ENCODE measurements at places on chromosomes 3 and 15. TPM values are rescaled to one million over a fixed set of nuclear protein-coding genes. Genes with fewer than 3 reads are reported as not detected.

DNA sequence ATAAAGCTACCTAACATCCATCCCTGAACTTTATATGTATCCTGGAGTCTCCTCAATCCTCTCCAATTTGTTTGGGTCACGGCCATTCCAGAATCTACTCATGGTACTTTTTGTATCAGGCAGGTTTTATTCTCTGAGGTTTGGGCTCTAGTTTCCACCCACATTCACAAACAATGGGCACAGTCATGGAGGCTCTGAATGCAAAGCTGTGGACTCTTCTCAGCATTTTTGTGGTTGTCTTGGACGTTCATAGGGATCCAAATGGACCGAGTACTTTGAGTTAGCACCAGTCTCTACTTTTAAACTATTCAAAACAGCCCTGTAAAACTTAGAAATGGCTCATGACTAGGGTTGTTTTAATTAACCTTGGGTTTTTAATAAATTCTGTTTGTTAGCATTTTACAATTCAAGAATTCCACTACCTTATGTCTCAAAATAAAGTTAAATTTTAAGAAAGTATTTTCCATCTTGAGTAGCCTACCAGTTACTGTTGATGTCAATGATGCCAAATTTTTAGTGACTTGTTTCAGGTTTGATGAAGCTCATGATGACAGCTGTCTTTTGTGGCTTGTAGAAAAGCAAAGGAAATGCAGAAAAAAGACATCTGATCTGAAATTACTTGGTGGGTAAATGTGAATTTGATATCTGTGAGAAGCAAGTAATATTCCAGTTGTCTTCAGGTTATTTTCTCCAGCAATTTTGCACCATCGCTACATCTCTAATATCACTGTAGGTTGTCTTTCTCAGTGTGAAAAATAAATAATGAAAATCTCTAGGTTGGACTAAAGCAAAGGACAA is 275.7 kb upstream of the THBS1 start:
- no peak for DNase-seq

DNA sequence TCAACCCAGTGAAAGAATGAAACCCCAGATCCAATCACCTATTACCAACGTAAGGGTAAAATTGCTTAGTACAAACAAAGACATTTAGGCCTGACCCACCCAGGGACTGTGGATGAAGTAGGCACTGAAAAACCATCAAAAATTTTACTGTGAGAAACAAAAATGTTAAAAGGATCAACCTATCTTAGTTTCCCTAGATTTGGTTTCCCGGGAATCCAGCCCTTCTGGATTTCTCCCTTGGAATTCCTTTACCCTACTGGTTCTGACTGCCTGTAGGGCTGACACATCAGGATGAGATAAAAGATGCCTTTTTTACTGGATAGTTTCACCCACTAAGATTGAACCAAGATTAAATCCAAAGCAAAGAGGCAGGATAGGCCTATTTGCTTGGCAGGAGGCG is 102.7 kb downstream of the SCAPER start:
- no peak for DNase-seq

The TRPM1 gene
- total RNA-seq = not detected

GRCh38 chr3:143428294-143428693 is 308.7 kb downstream of the CHST2 start:
- no peak for DNase-seq

GRCh38 chr3:67196677-67197076 is 198.6 kb downstream of the KBTBD8 start:
- DNase-seq = no peak

DNA sequence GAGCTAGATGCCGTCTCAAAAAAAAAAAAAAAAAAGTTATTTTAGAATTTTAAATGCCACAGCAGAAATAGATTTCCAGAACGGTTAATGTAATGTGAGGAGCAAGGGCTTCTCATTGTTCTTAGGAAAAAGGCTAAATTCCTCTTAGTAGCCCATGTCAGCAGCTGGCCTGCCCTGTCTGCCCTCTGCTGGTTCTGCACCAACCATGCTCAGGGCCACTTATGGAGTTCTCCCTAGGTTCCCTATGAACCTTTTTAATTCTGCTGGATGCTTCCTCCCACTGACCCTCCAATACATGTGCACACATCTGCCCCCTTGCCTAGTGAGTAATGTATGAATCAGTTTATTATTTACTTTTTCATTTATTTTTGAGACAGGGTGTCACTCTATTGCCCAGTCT is 32.2 kb upstream of the DPPA4 start:
- no peak for DNase-seq

GRCh38 chr3:186509423-186509822 is 34.8 kb downstream of the CRYGS start:
- DNase-seq = no peak

GRCh38 chr3:66483006-66483405 is 17.8 kb downstream of the LRIG1 start:
- no peak for DNase-seq

DNA sequence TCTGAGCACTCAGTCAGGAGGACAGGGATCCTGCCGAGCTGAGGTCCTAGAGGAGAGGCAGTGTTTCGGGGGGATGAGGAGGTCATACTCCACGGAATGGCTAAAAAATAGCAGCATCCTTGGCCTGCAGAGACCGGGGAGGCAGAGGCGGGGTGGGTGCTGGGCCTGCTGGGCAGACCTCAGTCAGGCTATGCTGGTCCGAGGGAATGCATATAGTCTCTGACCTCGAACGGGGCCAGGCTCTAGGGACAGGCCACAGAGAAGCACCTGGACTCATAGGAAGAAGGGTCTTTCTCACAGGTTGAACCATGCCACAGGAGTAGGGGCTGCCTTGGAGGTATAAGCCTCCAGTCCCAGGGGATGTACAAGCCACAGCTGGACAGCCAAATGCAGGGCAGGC is 14.0 kb upstream of the SKIC8 start:
- no peak for DNase-seq

DNA sequence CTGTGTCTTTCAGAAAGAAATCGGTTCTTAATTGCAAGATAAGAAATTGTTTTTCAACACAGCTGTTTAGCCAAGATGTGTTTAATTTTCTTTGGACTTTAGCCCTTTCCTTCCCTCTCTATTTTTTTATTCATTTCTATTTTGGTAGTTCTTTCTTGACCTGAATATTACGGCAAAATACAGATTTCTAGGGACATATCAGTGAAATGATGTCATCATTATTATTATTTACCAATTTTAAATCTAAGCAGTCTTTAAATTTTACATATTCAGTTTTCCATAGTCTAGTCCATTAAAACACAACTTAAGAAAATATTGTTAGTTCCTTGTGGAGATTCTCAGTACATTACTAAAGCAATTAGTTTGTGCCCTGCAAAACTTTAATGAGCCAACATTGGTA is 104.3 kb downstream of the MAP2K5 start:
- DNase-seq = no peak

The FAM107A gene
- total RNA-seq = not detected

The NR2E3 gene
- not detected for total RNA-seq

DNA sequence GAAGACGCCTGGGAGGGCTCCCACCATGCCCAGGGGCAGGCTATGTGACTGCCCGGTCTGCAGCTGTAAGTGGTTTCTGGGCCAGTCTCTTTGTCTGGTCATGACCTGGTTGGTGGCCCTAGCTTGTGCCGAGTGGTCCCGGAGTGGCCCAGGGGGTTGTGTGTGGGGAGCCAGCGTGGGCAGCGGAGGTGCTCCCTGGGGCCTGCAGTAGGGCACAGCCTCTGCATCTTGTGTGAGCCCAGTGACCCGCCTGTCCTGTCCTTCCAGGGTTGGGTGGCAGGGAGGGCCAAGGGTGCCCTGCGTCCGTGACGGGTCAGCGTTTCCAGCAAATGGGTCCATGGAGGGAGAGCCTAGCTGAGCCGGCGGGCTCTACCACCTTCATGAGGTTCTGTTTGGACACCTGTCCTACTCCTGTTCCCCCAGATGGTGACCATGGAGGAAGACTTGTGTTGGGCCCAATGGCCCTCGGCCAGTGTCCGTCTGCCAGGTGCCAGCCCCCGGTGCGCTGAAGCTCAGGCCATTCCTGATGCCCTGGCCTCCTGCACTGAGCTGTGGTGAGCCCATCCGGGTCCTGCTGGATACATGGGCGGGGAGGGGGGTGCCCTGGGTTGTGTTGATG is 215.4 kb downstream of the SNRPN start:
- DNase-seq = no peak

DNA sequence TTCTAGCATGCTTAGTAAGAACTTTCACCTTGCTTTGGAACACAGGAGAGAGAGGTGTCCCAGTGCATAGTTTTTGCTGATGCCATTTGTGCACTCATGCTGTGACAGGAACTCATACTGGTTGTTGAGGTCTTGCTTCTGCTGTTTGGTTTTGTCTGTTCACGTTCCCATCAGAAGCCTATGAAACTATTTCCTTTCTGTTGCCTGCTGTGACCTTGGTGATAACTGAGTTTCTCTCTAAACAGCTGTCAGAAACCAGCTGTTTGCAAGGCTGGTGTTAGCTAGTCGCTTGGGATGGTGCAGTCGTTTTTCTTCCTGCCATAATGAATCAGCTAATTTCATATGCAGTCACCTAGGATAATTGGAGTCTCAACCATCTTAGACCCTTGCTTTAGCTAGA is 724.1 kb downstream of the GRM7 start:
- no peak for DNase-seq

DNA sequence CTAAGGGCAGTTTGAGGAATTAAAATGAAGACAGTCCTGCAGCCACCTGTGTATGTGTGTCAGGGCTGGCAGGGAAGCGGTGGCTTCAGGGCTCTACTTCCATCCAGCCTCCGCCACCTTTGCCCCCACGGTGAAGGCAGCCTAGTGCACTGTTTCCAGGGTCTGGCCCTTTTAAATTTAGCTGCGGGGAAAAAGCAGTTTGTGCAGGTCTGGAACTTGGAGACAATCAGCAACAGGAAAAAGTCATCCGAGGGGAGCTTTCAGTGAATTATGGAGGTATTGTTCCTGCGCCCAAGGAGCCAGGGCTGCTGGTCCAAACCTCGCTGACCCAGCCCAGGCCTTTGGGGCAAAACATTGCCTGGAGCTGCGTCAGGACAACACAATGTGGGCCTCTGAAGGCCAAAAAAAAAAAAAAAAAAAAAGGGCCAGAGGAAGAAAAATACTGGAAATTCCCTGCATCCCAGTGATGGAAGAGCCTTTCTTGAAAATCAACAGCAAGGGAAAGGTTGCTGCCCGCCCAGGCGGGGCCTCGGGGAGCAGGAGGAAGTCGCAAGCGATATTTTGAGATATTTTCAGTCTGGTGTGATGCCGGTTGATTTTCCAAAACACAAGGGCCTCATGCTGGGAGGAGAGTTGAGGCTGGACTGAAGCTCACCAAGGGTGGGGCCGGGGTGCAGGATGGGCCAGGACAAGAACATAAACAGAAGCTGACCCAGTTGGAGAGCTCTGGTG is 25.5 kb upstream of the FGD5 start:
- DNase-seq = no peak

- no peak for DNase-seq
These were observed 6.0 kb upstream of the FNDC3B start for GRCh38 chr3:172033396-172033795.

DNA sequence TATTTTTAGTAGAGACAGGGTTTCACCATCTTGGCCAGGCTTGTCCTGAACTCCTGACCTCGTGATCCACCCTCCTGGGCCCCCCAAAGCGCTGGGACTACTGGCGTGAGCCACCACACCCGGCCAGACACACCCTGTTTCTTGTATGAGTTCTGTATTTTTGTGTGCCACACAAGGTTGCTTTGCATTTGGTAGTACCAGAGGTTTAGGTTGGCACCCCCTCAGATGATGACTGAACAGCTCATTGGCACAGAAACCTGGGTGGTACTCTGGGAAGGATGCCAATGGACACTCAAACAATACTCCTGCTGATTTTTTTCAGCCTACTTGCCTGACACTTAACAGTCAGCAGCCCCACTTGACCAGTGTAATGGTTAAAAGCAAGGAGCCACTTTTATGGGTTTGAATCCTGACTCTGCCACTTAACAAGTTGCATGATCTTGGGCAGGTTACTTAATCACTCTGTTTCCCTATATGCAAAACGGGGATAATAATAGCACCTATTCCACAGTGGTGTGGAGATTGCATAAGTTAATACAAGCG is 39.2 kb upstream of the BCL2A1 start:
- no peak for DNase-seq

The CHRNA3 gene
- not detected for total RNA-seq

DNA sequence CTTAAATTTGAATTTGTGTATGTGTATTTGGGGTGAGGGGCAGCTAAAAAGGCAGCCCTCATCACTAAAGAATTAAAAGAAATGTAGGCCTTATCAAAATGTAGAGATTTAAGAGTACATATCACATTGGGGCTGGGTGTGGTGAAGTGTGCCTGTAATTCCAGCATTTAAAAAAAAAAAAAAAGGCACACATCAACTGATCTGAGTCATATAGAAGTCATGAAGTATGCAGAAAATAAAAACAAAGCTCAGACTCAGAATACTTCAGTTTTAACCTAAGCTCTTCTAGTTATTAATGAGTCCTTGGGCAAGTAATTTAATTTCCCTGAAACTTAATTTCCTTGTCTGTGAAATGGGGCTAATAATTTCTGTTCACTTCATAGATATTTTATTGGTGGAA is 31.6 kb downstream of the SLC24A1 start:
- DNase-seq = no peak

GRCh38 chr3:115322901-115323300 is 175.8 kb upstream of the ZBTB20 start:
- no peak for DNase-seq

DNA sequence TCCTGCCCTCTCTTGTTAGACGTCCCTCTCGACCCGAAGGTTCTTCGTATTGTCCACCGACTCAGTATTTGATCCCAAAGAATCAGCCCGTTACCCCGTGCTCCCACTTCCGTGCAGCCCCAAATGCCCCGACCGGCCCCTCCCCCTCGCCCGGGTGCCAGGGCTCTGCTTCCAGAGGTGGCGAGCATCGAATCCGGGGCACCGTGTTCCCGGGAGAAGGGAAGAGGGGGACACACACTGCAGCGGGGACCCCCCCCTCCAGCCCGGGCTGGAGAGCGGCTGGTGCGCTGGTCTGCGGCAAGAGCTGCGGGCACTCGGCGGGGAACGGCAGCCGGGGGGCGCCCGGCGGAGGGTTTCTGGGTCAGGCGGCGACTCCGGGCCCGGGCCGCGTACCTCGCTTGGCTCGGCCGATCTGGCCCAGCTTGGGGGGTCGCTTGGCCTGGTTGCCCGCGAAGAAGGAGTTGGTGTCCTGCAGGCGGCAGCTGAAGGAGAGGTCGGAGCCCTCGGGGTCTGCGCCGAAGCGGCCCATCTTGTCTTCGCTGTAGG is 556 bp downstream of the CAMK2N2 start:
- DNase-seq = no peak

The NANOGP8 gene
- not detected for total RNA-seq

The FBXL2 gene
- not detected for total RNA-seq

DNA sequence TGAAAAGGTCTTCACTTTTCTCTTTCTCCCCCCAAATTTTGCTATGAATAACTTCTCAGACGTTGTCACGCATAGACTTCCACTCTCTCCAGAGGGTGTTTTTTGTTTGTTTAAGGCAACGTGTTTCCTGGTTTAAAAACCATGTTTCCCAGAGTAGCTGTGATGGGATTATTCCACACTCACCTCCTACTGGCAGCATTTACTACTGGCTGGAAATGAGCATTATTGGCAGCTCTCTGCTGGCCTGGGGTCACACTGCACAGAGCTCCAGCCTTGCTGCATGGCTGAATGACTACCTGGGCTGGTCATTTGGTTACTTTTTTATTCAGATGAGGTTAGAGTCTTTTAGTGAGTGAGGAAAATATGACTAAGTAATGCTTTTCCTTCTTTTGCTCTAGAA is 65.2 kb downstream of the RARB start:
- DNase-seq = no peak

Measured in activated T-helper 1 cell treated with anti-CD3 and anti-CD28 coated beads, Interleukin-12 subunit alpha, Interleukin-12 subunit beta, Interleukin-2, Interleukin-4 antibody, amounts not matched to agents 30 ng/mL and 10 ng/mL and 1 ng/mL, durations not matched to agents 14 hours and 24 hours and 36 hours (primary cell).